SJCRH30 (cell line): ENCODE measurements at places on chromosomes 4 and X. TPM values are rescaled to one million over a fixed set of nuclear protein-coding genes. Genes with fewer than 3 reads are reported as not detected.

Gene ETDB
- total RNA-seq: not detected in 2 replicates

Gene MTMR8
- total RNA-seq: not detected in 2 replicates

Gene MAGEE1
- 2.0 and 2.1 TPM in 2 replicates for total RNA-seq

Gene CABS1
- not detected in 2 replicates for total RNA-seq

Gene UCP1
- not detected in 2 replicates for total RNA-seq

Gene AMMECR1
- 11.2 and 12.4 TPM in 2 replicates for total RNA-seq

Gene ASB12
- total RNA-seq: 0.10 TPM in 1 of 2 replicates, not detected in the other

Gene TMSB4X
- 1,274 and 1,377 TPM in 2 replicates for total RNA-seq

Gene HTN1
- not detected in 2 replicates for total RNA-seq
